ENCODE measurements at places on chromosomes 2 and 18.

- DNase-seq, result no peak
Observed at GRCh38 chr2:212540341-212540740, 1.7 kb upstream of the ERBB4 start.

DNA sequence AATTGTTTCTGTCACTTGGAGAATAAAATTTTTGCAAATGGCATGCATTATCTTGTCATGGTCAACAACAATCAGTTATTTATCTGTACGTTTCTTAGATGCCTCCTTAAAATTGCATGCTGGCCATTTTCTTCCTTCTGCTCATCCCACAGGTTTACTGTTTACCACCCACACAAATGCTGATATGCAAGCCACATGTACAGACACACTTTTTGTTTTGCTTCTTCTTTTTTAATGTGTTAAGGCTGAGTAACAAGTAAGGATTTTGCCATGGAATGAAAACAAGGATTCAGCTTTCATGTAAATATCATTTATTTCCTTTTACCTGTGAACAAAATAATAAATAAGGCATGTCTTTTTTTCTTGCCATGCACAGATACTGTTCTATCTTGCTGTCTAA lies 1077.1 kb upstream of the ZEB2 start:
- DNase-seq, result no peak

- no peak for DNase-seq
Observed at GRCh38 chr2:213290501-213290900, 6.2 kb downstream of the SPAG16 start.

DNA sequence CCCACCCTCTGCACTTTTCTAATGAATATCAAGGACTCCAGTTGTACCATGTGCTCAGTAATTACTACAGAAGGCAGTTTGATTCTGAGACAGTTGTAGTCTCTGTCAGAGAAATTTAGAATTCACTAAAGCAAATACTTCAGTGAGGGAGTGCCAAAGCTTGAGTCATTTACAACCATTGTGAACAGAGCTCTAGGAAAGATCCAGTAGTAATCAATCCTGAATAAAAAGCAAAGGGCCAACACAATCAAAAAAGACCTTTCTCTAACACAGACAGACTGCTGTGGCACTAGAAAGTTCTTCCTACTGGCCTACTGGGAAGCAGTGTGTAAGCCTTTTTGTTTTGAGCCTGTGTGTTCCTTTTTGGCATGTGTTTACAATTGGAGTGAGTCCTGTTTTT lies 135.6 kb upstream of the UNC80 start:
- DNase-seq, result no peak

DNA sequence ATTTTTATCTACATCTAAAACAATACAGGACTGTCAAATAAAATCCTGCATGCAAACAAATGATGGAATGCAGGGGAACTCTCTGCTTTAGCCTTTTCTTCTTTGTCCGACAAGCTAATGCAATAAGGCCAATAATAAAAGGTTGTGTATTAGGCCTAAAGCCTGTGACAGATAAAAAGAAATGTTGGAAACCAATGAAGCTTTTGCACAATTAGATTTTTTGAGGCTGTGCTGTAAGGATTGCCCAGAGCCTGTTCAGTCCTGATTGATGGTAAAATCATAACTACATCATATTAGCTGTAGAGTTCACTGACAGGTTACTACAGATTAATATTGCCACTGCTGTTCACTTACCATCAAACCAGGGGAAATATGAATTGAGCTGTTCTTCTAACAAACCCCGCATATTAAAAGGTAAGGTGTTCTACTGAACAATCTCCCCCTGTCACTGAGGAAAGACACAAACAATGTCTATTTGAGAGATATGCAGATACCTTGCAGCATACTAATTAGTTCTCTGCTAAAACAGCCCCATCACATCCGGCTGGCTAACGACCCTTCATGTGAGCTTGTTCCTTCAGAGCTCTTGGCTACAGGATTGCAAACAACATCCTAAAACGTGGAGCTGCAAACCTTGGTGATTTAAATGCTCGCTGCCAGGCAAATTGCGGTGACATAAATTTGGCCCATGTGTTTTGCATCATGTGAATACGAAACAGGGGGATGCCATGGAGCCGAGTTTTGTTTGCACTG lies 305.4 kb downstream of the MTX2 start:
- no peak for DNase-seq

GRCh38 chr18:77127769-77128671 lies 4.6 kb downstream of the MBP start:
- peak; percentile 92 for DNase-seq

DNA sequence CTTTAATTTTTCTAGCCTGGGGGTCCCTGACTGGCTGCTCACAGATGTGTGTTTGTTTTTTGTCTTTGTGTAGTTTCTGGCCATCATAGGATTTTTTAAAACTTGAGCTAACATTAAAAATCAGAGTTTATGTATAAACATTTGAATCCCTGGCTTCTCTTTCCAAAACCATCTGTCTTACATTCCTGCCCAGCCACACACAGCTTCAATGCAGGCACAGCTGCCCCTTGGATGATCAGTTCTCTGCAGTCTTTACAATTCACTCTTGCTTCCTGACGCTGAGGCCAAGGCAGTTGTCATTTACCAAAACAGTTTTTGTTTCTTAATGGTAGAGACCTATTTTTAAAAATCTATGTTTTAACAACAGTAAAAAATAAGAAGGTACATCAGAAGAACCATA lies 169.2 kb upstream of the LRRTM1 start:
- DNase-seq, result no peak

GRCh38 chr2:85430752-85431569 lies 12.4 kb downstream of the SH2D6 start:
- no peak for DNase-seq

DNA sequence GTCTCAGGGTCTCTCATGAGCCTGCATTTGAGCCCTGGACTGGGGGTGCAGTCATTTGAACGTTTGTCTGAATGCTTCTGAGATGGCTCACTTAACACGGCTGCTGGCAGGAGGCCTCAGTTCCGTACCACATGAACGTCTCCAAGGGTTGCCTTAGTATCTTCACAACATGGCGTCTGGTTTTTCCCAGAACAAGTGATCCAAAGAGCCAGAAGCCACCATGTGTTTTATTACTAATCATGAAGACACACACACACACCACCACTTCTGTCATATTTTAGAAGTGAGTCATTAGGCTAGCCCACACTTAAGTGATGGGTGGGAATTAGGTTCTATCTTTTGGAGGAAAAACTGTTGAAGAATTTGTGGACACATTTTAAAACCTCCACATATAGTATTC lies 15.0 kb upstream of the MYO1B start:
- peak; percentile 96 for DNase-seq

GRCh38 chr18:62101321-62101721 lies 85.5 kb downstream of the PIGN start:
- DNase-seq, result no peak

DNA sequence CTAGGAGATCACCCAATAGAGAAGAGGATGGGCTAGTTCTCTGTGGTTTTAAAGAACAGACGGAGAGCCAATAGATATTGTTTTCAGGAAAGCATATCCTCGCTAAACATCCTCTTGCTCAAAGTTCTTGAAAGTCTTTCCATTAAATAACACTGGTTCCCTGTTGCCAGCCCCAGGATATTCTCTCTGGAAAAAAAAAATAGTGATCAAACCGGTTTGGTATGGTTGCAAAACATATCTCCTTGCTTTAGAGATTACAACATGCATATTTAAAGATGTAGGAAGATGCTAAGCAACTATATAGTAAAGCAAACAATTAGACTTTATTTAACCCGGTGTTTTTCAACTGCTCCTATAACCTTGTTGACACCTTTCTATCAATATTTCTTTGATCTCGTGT lies 211.4 kb downstream of the CMPK2 start:
- DNase-seq, result no peak

DNA sequence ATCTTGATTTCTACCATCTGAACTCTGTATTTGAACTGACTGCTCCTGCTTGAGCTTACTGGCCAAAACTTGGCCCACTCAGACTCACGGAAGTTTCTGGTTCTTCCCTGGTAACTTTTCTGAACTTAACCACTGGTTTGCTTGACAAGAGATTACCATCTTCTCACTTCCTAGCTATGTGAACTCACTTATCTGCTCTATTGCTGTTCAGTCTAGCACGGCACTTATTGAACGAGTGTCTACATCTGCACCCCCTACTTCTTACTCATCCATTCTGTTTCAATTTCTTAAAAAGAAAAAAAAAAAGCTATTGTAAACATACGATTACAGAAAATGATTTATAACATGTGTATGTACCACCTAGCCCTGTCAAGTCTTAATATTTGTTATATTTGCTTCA lies 9.0 kb downstream of the CKAP2L start:
- DNase-seq, result no peak

Data from RPMI7951 (cell line).